SJCRH30 (cell line): ENCODE measurements at places on chromosomes 3 and 15.
A peak's percentile ranks its signal among the peaks of the same experiment; 100 is the strongest.

DNA sequence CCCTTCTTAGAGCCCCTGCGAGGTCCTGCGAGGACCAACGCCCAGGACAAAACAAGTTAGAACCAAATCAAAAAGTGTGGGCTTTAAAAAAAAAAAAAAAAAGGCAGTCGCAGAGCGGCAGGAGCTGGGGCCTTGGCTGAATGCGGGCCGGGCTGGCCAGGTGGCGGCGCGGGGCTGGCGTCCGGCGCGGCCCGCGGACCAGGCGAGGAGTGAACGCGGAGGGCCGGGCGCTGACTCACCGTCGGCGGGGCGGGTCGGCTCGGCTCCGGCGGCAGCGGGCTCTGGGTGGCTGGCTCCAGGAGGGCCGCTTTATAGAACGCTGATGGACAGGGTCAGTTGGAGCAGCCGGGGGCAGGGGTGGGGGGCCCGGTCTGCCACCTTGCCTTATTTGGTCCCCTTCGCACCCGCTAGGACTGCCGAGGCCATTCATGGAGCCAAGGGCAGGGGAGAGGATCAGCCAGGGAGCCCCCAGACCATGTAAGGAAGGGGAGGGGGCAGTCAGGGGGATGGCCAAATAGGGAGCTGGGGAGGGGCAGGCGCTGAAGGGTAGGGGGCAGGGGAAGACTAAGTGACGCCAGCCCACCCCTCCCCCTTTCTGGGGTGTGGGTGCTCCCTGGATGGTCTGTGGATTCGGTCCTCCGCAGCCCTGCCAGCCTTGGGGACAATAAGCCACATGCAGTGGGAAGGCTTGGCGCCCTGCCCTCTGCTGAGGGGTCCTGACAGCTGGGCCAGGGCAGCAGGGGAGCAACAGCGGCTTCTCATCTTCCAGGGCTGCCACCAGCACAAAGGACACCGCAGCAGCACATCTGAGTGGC, at the start of gene ACTC1:
Gene ACTC1, minus strand, starts transcription at position 283 of the 815 bp plus-strand sequence. CDS start 741 bp downstream, outside the sequence.
- peak; percentile 97 for DNase-seq

- no peak for DNase-seq
Measured at GRCh38 chr3:100088735-100089368, 25.4 kb downstream of the FILIP1L start.

- no peak for DNase-seq
Measured at GRCh38 chr3:166104938-166105337, 267.7 kb upstream of the BCHE start.

- DNase-seq: no peak
Measured at GRCh38 chr3:65783117-65783516, 255.6 kb downstream of the MAGI1 start.

DNA sequence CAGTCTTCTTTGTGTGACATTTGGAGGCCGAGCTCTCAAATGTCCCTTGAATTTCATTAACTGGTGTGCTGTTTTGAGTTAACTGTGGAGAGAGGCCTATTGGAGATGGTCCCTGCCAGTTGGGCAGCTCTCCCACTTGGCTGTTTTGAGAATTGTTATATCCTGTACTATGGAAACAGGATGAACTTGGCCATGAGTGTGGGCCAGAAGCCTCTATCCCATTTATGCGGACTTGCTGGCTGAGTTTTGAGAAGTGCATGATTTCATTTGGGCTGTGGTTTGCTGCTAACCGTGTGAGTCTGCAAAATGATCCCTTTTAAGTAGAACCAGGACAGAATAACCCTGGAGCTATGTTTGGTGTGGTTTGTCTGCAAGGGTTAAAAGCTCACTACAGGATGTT, 366.0 kb downstream of the PTPRG start:
- DNase-seq: peak; percentile 33

DNA sequence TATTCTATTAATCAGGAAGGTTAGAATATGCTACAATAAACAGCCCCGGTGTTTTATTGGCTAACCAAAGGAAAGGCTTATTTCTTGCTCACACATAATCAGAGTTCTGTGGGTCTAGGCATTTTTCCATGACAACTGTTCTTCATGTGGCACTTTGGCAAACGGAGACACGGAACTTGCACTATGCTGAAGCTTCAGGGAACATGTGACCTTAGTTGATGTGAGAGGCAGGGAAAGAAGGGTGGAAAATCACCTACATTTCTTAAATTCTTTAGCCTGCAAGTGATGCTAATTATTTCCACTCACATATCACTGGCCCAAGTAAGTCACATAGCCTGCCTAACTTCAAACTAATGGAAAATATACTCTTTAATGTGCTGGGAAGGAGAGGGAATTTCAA, 344.6 kb downstream of the SV2B start:
- DNase-seq: no peak

- DNase-seq: peak; percentile 56
Measured at GRCh38 chr15:73631915-73632669, 1.1 kb downstream of the NPTN start.

DNA sequence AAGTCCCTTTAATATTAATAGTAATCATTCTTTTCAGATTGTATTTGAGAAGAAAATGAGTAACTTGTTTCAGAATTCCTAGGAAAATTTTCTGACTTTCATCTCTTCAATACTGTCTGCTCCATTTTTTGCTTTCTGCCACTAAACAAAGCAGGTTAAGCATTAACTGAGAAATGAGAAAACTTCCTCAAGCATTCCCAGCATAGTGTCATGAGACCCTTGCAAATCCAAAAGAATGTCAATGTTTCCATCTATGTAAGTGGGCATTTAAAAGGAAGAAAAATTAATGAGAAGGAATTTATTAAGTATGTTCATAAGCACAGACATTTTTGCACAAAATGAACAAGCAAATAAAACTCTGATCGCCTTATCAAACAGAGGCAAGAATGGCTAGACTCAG, 148.0 kb upstream of the STRIT1 start:
- DNase-seq: no peak

DNA sequence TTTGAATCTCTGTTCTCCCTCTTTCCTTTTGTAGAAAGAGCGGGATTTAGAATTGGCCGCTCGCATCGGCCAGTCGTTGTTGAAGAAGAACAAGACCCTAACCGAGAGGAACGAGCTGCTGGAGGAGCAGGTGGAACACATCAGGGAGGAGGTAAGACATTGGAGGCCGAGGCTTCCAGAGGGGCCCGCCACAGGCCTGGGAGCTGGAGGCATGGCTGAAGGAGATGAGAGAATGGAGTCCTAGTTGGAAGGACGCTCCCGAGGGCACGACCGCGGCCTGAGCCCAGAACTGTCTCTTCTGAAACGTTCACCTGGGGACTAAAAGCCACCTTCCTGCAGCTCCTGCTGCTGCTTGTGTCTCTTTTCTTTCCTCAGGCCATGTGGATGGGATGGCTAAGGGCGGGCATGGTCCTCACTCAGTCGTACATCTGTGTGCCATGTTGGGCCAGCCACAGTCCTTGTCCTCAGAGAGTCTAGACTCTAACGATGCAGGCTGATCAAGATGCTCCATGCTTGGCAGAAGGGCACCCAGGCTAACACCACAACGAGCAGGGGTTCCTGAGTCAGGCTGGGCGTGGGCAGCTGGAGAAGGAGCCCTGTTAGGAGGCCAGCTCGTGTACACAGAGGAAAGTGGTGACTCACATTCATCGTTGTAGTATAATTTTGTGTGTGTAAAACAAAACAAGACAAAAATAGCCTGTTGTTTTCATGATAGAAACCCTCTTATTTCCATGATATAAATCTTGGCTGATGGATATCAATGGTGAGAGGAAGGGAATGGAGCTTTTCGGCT, 81.1 kb downstream of the CCK start:
- DNase-seq: no peak

DNA sequence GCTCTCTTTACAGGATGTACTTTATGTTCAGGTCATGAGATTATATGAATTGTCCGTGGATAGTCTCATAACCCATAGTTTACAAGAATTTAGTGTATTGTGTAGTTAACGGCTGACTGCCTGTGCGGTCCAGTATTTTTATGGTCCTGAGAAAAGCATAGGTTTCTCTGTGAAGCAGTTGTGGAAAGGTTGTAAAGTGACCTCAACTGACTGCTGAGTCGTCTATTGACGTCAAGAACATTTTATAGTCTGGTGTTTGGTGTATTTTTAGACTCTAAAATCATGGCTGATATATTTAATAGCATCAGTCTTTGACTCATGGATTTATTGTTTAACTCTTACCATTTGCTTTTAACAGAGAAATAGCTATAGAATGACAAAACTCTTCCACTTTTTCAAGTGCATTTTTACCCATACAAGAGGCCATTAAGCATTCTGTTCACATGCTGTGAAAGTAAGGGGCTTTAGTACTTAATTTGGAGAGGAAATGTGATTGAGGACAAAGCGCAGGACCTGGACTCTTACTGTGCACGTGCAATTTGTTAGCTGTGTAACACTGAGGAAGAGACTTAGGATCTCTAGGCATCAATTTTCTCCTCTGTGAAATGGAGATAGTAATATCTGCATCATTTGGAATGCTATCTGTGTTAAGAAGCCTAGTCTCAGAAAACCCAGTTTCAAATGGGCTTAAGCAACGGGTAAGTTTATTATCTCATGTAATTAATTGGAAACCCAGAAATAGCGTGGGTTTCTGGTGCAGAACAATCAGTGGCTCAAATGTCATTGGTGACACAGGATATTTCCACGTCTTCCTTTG, 240.8 kb downstream of the NFKBIZ start:
- no peak for DNase-seq
